ENCODE measurements at places on chromosomes 1 and 21.

GRCh38 chr1:76352741-76353435 is 278.3 kb downstream of the ST6GALNAC3 start:
- no peak for DNase-seq

DNA sequence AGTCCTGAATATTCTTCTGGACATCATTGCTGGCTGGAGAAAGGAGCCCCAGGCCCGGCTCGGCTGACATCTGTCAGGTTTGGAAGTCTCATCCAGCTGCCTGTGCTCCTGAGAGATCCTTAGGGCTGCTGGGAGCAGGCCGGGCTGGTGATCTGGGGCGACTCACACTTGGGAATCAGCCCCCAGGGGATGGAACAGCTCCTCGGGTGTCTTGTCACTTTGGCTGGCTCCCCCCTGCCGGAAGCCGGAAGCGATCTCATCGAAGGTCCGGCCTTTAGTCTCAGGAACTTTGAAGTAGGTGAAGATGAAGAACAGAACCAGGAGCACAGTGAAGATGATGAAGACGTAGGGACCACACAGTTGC is 31.8 kb downstream of the SLC2A1 start:
- DNase-seq, result no peak

DNA sequence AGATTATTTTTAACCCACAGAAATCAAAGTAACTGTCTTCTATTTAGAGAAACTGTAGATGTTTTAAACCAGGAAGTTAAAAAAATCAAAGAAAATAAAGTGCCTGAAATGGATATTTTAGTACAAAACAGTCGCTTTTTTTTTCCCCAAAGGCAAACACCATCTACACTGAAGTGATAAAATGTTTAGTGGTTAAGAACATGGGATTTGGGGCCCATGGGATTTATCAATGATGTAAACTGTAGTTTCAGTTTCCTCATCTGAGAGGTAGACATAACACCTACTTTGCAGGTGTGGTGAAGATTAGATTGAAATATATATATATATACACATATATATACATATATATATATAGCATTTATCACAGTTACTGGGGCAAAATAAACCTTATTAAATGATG is 22.1 kb downstream of the ASPM start:
- DNase-seq, result no peak

DNA sequence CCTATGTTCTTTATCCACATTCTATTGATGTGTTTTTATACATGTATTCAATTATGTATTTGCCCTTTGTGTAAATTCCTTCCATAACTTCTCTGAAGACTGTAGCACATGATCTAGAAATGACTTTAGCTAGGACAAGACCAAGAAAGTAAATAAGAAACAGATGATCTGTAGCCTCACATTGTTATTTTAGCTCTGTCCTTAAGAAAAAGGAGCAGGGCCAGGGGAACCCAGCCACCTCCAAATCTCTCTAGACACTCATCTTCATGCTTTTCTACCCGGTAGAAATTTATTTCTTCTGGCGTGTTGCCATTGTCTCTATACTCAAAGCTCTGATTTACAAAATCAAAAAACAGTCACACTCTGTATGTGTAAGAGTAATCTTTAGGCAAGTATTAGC is 27.1 kb downstream of the CDC7 start:
- no peak for DNase-seq

GRCh38 chr1:61447968-61448430 is 276.9 kb downstream of the TM2D1 start:
- DNase-seq, result no peak

- DNase-seq, result no peak
Observed at GRCh38 chr1:236518322-236518721, 5.5 kb upstream of the LGALS8 start.

DNA sequence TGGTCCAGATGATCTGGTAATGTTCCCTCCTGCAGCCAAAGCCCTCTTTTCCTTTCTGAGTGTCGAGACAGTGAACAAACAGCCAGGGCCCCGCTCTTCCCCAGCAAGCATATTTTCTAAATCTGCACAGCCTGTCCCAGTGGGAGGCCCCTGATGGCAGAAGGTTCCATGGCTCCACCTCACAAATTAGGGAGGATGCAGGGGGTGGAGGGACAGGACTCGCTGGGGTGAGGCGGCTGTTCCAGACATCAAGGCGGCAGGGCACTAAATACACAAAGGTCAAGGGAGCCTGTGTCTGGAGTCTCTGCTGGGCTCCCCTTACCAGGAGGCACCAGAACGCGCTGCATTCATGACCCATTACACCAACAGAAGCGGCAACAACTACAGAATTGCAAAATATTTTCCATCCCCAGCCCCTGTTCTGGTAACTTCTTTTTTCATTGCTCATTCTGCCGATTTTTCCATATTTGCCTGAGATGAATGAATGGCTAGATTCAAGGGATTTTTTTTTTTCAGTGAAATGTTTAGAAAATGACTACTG is 27.0 kb upstream of the PRELP start:
- no peak for DNase-seq

- DNase-seq, result no peak
Observed at GRCh38 chr1:66502086-66502485, 31.9 kb upstream of the SGIP1 start.

GRCh38 chr21:43189936-43190335 is 21.1 kb downstream of the CRYAA start:
- DNase-seq, result no peak

DNA sequence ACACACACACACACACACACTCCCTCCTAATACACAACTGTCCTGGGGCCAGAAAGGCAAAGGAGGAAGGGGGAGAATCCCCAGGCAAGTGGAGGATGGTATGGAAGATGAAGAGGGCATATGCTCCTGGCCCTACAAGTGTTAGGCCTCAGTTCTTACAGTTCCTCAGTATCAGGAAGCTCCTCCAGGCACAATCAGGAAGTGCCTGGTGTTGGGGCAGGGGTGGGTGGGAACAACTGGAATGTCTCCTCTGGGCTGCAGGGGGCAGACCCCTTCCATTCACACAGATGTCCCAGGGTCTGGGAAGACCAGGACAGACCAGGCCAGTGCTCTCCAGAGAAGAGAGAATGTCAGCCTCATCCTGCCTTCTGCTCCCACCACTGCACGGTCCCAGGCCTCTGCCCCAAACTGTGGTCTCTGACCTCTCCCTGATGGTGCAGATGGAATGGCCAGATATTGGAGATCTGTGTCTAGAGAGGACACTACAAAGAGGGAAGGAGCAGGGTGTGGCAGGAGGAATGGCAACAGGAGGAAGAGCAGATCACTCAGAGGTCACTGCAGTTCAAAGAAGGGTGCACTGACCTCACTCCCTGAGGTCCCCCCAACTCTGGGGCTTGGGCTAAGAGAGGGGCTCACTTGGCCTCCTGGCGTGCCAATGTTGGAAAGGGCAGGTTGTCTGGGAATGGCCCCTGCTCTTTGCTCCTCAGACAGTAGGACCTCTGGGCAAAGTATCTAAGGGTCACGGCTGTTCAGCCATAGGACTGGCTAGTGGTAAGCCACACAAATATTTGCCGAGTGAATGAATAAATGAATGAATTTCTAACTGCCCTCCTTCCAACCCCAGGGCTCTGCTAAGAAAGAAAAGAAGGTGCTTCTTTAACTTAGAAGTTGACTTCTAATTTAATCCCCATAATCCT is 2.5 kb upstream of the DENND2D start:
- peak; percentile 69 for DNase-seq

GRCh38 chr21:45276596-45276995 is 11.1 kb downstream of the POFUT2 start:
- DNase-seq, result no peak

DNA sequence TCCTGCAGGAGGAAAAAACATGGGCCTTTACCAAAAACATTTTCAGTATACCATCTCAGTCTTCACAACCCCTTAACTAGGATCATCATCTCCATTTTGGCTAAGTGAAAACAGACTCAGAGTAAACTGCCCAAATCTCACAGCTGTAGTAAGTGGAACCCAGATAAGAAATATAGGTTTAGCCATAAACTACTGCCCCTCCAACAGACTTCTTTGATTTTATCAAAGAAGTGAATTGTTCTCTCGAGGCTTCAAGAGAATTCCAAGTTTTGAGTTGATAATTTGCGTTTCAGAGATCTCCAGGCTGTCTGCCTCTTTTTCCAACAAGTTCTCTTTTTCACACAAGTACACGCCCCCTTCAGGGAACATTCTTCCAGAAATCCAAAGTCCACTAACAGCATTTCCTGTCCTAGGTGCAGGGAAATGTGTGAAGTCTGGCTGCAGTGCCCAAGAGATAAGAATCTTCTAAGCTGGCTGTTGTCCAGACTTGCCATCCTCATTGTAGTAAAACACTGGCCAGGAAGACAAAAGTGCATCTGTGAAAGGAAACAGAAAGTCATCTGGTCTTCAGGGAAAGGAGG is 30.8 kb downstream of the RNF19B start:
- DNase-seq, result peak; percentile 48

GRCh38 chr1:177247623-177248176 is 76.9 kb downstream of the BRINP2 start:
- no peak for DNase-seq

DNA sequence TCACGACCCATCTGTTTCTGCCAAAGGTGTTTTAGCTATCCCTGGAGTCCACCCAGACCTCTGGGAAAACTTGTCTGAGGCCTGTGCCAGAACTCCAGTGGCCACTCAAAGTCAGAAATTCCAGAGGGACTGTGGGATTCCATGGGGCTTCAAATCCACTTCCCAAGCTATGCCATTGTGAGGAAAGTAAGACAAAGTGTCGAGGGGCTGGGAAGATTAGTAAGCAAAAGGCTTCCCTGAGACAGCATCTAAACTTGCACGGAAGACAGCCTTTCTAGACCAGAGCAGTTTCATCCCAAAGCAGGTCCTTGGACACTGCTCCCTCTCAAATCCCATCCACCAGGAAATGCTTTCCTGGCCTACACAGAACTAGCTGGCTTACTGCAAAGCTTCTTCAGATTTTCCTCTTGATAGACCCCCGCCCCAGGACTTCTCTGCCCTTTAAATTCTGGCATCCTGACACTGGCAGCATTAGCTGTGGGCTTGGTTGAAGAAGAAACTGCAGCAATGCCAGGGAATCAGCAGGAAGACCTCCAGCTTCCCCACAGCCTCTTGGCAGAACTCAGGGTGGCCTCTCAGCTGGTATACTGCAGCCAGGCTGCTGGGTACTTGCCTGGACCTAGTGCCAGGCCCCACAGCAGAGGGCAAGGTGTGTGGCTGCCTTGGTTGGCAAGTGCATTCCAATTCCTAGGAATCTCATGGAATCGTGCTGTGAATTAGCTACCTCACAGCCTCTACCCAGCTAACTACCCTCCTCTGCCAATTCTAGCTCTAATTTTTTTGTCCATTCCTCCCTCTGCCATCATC is 27.3 kb upstream of the LMX1A start:
- DNase-seq, result no peak

DNA sequence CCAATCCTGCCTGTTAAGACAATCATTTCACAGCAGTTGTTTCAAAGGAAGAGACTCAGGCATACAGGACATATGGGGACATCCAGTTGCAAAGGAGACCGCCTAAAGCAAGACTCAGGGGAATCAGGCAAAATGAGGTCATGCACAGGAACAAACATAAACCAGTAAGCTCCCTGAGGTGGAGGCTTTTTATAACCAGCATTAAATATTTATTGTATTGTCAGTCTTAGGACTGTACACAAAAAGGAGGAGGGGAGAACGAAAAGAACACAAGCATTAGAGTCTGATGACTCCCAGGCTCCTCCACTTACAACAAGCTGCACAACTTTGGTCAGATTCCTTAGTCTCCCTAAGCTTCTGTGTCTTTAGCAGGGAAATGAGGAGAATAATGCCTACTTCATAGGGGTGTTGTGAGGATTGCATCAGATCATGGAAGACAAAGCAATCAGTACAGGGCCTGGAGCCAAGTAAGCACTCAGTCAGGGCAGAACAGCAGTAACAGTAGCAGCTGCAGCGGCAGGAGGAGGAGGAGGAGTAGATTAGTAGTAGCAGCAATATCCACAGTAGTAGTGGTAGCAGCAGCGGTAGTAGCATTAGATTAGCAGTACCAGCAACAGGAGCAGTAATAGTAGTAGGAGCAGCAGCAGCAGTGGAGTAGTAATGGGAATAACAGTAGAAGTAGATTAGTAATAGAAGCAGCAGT is 54.2 kb upstream of the SPATA6 start:
- DNase-seq, result no peak

DNA sequence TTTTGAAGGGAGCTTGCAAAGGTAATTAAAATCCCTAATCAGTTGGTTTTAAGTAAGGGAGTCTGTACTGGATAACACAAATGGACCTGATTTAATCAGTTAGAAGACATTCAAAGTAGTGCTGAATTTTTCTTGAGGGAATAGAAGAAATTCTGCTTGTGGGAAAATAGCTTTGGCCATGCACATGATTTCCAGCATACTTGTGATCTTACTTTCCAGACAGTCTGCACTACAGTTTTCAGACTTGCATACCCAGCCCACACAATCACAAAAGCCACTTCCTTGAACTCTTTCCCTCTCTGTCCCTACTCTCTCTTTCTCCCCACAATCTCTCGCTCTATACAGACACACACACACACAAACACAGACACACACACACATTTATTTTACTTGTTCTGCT is 852.1 kb downstream of the PLA2G4A start:
- no peak for DNase-seq

- no peak for DNase-seq
Observed at GRCh38 chr1:232968391-232968790, 18.0 kb downstream of the NTPCR start.
